ENCODE measurements at places on chromosomes 6 and 20.

GRCh38 chr6:112357791-112358190 is 10.7 kb downstream of the RFPL4B start:
- DNase-seq = no peak

DNA sequence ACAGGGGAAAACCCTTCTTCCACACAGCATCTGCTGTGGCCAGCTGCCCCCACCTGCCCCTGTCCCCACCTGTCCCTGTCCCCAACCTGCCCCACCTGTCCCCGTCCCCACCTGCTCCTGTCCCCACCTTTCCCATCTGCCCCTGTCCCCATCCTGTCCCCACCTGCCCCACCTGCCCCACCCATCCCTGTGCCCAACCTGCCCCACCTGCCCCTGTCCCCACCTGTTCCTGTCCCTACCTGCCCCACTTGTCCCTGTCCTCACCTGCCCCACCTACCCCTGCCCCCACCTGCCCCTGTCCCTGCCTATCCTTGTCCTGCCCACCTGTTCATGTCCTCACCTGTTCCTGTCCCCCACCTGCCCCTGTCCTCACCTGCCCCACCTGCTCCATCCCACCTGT is 6.4 kb upstream of the MYT1 start:
- no peak for DNase-seq

DNA sequence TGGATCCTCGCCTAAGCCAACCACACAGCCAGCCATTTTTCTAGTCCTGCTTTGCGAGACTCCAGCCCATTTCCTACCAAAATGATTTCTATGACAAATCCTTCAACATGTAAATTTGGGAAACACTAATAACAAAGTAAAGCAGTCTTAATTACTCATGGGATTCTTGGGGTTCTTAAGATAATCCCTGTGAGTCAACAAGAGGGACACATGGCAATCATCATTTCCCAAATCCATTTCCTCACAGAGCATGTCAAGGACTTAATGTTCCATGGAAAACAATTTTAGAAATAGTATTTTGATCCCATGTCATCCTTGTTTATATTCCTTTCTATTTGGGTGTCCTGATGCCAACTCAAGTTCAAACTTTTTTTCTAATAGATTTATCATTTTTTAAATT is 322.7 kb upstream of the NOX3 start:
- no peak for DNase-seq

DNA sequence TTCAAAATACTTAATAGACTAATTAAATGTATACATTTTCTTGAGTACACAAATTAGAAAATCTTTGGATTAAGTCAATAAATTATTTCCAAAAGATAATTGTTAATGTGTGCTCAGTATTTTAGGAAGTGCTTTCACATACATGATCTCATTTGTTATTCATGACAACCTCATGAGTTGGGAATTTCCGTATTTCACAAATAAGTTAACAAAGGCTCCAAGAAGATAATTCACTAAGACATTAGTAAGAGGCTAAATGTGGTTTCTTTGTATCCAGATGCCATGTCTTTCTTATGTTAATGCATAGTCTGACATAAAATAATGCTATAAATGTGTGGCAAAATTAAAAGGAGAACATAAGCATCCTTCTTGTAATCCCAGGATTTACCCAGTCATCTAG is 79.5 kb upstream of the TCF21 start:
- no peak for DNase-seq

- no peak for DNase-seq
Observed at GRCh38 chr20:6756693-6757595, 10.5 kb upstream of the BMP2 start.

GRCh38 chr20:10584371-10584770 is 89.4 kb downstream of the JAG1 start:
- no peak for DNase-seq

- DNase-seq = no peak
Observed at GRCh38 chr6:438634-439170, 47.1 kb downstream of the IRF4 start.

DNA sequence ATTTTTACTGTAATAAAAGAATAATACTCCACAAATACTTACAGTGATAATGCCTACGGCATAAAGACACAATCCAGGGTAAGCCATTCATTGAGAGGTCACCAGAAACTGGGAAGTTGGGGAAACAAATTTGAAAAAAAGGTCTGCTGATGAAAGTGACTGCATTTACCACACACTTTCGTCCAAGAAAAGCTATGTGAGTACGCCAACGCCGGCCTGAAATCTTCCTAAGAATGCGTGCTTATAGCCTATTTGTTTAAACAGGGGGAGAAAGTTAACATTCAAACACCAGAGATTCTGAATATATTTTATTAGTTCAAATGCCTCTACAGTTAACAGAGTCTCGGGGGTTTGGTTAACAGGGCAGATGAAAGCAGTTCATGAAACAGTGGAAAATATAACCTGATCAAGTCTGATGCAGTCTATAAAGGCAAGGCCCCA is 657 bp upstream of the LTV1 start:
- no peak for DNase-seq

- DNase-seq = no peak
Observed at GRCh38 chr20:12243327-12243726, 325.6 kb downstream of the BTBD3 start.

GRCh38 chr6:136517582-136517981 is 32.6 kb downstream of the MAP7 start:
- DNase-seq = no peak

DNA sequence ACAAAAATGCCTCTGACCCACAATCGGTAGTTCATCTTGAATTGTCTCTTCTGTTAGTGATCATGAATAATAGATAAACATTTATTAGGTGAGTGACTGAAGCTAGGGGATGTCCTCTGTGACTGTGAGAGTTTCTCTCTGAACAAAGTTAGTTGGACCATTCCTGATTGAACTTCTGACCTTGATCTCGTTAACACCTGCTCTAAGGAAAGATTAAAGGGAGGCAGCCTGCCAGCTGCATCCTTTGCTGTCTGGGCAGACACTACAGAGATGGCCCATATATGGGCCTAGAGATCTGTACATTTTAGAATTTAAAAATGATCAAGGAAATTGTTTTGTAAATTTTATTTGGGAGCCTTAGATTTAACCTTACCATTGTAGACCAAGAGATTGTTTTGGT is 27.3 kb downstream of the MAPK14 start:
- no peak for DNase-seq

- DNase-seq = no peak
Observed at GRCh38 chr20:6898928-6899327, 131.4 kb downstream of the BMP2 start.

DNA sequence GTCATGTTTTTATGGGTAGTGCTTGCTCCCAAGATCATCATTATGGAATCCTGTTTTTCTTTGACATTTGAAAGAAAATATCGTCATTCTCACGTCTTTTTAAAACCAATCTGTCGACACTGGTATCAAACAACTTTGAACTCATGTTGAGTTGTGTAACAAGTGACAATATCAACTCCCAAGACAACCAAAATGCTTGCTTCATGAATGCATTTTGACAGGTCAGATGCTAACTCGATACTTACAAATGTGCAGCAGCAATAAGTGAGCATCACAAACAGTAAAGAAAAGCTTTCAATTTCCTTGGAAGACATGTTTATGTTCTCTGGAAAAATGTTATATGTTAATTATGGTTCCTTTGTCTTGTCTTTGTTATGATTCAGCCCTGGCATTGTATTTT is 125.9 kb downstream of the EPHA7 start:
- no peak for DNase-seq

- DNase-seq = no peak
Observed at GRCh38 chr6:30775104-30775503, 30.8 kb upstream of the IER3 start.
